ENCODE measurements at places on chromosomes 11 and 22.

DNA sequence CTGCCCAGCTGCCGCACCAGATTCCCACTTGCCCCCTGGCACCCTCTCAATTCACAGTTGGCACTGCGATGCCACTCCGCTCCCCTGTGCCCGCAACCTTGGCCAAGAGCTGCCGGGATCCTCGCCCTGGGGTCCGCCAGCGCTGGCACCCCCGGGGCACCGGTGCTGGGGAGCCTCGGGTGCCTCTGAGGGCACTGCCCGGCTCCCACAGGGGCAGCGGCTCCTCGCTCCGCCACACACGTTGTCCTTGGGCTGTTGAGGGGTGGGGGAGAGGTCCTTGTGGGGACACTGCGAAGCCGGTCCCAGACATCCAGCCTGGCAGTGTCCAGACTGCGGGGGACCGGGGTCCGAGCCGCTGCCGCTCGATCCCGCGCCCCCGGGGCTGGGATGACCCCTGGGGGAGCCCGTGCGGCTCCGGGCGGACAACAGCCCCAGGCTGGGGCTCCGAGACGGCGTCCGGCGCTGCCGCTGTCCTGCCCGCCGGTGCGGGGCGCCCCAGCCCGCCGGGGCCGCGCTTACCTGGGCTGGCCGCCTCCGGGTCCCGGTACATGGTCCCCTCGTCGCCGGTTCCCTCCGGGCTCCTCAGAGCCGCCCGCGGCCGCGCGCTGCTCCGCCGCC, 496 bp downstream of the SYT7 start:
- DNase-seq, result no peak

GRCh38 chr11:73931039-73931645, 19.7 kb upstream of the DNAJB13 start:
- no peak for DNase-seq

DNA sequence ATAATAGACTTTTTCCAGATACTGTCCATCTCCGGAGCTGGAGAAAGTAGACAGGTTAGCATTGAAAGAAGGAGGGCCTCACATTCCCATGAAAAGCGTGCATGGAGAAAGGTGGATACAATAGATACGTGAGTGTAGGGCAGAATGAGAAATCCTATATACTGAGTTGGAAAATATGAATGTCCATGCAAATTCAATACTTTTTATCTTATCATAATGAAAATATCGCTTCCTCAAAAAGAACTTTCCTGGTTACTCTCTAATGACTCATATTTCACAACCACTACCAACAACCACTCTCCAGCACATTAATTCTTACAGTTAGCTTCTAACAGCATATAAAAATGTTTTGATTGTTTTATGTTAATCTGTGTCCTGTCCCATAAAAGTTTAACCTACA, 22.0 kb upstream of the MS4A6A start:
- no peak for DNase-seq

- no peak for DNase-seq
Measured at GRCh38 chr11:2098691-2099515, 40.3 kb downstream of the IGF2 start.

- DNase-seq, result no peak
Measured at GRCh38 chr22:22418957-22419356, 89.6 kb downstream of the ZNF280B start.

GRCh38 chr11:109424901-109425300, 2.9 kb downstream of the C11orf87 start:
- DNase-seq, result no peak

- DNase-seq, result no peak
Measured at GRCh38 chr11:129637983-129638776, 177.5 kb upstream of the TMEM45B start.

- no peak for DNase-seq
Measured at GRCh38 chr11:130213979-130214281, 54.3 kb downstream of the ST14 start.

- no peak for DNase-seq
Measured at GRCh38 chr11:1392111-1392510, 2.4 kb downstream of the BRSK2 start.

GRCh38 chr22:49357661-49358440, 469.8 kb downstream of the BRD1 start:
- DNase-seq, result no peak

DNA sequence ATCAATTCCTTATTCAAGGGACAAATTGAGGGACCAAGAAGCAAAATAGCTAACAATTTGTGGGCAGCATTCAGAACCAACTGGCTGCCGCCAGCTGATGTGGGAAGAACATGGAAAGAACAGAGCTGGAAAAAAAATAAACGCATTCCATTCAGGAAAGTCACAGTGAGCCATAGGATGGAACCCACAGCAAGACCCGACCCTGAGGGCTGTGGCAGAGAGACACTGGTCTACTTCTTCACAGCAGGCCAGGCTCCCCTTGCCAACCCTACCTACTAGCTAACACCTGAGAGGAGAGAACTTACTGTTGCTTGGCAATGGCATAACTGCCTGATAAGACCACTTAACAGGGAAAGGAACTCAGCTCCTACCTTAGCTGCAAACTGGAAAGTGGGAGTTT, 123.5 kb upstream of the APOA1 start:
- DNase-seq, result no peak

DNA sequence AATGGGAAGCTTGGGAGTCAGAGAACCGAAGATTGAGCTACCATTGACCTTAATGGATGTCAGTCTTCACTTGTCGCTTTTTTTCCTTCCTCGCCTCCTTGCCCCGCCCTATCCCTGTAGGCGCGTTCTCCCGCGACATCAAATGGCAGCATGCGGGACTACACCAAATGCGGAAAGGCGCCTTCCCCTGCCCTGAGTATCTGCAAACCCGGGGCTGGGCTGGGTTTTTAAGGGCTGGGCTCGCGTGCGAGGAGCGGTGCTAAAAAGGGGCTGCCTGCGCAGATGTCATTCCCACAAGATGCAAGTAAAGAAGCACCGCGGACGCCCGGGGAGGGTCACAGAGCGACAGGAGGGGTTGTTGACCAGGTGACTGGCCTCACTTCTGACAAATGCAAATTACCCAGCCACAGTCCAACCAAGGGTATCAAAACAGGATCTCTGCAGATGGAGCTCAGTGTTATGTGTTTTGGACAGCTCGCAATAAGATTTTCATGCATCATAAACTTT, 4.7 kb upstream of the FAM111B start:
- DNase-seq, result peak; percentile 65

DNA sequence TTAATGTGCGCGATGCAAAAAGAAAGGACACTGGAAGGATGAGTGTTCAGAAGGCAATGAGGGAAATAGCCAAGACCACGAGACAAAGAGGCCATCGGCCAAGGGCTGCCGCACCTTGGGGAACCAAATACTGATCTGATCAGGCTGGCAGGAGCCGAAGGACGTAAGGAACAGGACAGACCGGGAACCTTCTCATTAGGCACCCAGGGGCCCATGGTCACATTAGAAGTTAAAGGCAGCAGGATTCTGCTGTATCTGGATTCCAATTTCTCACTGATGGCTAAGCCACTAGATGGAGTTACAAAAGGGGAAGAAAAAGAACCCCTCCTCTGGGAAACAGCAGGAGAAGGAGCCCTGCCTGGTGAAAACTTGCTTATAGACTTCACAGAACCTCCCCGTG, 28.8 kb upstream of the CPT1A start:
- DNase-seq, result no peak

DNA sequence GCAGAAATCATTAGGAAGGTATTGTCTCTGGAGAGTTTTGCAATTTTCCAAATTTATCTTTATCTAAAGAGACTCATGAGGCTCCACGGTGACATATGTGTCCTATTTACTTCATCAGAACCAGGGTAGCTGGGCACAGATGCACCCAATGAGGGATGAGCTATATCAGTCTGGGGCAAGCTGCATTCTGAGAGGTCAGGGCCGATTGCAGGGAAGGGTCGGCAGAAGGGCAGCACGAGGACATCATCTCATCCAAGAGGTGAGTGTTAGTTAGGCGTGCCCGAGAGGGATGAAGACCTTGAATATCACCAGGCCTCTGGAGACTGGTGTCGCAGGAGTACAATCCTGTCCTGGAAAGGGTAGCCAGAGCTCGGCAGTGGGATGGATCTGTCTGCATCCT, 41.0 kb upstream of the SPON1 start:
- DNase-seq, result no peak

DNA sequence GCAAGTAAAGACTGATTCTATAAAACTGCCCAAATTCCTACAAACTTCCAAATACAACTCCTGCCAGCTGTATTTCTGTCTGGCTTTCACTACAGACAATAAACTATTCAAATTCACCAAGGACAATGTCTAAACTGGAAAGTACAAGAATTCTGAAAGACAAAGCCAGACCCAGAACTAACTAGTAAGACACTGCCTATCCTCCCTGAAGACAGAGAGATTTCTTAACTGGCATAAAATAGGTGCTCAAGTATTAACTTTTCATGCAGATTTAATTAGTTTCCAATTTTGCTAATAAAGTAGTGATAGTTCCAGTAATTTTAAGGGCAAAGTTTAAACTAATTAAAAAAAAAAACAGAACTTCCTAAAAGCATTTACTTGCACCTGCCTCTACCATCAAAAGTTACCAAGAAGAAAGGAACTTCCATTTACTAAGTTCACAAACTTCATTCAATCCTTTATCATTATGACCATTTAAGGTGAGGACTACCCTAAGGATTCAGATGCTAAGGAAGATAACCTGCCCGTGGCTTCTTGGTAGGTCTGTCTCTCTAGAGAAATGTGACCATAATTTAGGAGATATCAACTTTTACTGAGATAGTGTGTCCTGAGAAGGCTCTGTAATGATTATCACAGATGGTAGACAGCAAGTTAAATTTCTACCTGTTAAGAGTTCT, 45.2 kb downstream of the CELF1 start:
- no peak for DNase-seq

GRCh38 chr11:105911454-105911853, 110.6 kb downstream of the MSANTD4 start:
- DNase-seq, result no peak

- DNase-seq, result no peak
Measured at GRCh38 chr11:58580311-58580710, 1.4 kb downstream of the ZFP91 start.

DNA sequence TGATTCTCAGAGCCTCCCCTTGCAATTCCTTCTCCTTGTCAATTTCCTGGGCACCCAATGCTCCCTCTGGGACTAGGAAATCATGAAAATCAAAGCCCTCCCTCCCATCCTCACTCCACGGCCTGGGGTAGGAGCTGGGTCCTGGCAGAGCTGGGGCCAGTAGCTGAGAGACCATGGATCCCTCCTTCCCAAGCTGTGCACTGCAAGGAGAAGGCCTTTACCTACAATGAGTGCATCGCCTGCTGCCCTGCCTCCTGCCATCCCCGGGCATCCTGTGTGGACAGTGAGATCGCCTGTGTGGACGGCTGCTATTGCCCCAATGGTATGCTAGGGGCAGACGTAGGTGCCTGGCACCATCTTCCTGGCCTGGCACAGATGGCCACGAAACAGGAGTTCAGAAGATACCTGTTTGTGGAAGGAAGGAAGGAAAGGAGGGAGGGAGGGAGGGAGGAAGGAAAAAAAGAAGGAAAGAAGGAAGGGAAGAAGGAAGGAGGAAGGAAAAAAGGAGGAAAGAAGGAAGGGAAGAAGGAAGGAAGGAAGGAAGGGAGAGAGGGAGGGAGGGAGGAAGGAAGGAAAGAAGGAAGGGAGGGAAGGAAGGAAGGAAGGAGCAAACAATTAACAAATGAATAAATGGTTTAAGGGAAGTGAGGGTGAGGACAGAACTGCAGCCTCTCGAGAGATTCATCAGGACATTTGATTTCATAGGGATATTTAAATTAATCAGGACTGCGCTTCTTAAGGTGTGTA, 12.5 kb downstream of the OTOG start:
- DNase-seq, result no peak

DNA sequence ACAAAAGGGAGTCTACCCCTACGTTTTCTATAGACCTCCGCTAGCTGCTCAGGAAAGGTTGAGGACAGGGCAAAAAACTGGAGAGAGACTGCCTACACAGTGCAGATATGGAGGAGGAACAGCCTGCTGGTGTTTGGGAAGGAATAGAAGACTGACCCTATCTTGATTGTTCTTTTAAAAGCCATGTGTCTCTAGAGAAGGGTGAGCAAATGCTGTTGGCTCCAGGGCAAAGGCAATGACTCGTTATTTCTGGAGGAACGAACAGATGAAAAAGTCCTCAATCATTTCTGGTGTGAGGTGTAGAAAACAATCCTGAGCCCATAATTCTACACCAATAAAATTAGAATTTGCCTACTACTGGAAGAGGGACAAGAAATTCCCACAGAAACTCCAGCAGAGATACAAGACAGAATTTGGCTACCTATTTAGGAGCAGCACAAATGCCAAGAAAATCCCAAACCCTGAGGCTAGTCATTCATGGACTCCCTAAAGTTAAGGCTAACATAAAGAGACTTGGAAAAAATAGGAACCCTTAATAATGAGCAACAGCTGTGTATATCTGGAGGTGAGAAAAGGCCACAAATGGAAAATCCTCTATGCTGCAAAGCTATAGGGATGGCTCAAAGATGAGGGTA, 1206.3 kb upstream of the CNTN5 start:
- no peak for DNase-seq

GRCh38 chr11:128271401-128271800, 316.0 kb downstream of the ETS1 start:
- DNase-seq, result no peak

DNA sequence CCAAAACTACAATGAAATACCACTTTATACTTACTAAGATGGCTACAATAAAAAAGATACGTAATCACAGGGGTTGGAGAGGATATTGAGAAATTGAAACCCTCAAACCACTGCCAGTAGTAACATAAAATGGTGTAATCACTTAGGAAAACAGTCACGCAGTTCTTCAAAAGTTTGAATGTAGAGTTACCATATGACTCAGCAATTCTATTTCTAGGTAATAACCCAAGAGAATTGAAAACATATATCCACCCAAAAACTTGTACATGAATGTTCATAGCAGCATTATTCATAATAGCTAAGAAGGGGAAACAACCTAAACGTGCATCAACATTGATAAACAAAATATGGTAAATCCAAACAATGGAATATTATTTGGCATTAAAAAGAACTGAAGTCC, 24.4 kb upstream of the PSMA1 start:
- DNase-seq, result no peak

GRCh38 chr22:25765016-25765367, 23.0 kb downstream of the MYO18B start:
- DNase-seq, result no peak

DNA sequence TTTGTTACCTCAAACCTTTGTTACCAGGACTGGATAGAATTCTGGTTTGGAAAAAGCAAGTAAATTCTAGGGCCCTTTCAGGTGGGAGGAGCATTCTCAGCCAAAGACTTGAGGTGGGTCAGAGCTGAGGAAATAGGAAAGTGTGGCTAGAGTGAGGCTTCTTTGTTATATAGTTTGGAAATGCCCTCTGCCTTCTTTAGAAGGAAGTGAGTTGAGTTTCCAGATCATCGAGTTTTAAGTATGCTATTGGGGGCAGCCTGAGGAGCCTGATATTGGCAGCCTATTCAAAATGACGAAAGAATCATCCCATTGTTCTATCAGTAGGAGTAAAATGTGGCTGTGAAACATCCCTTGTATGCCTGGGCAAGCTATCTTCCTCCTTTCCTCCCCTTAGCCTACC, 134.1 kb downstream of the ARHGAP42 start:
- DNase-seq, result no peak

Data from T-helper 2 cell treated with Interferon-gamma antibody and Interleukin-4, amounts not matched to agents 5 μg/mL and 100 μg/mL, for 36 hours (primary cell).